ENCODE measurements at places on chromosomes 6 and 20.

GRCh38 chr6:161644521-161644920, 370.7 kb upstream of the AGPAT4 start:
- DNase-seq, result no peak

DNA sequence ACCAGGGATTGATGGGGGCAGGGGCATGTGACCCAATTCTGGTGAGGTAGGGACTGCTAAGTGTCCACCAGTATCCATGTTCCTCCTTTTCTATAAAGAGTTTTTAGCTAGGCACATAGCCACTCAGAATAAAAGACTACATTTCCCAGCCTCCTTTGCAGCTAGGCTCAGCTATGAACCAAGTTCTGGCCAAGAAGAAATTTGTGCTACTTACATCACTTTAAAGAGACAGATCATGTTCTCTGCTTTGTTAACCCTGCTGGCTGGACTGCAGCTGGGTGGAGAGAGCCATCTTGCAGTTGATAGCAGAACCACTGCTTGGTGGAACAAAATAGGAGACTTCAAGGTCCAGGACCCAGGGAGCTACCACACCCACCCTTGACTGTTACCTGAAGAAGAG, 5.3 kb upstream of the CCM2L start:
- no peak for DNase-seq

- no peak for DNase-seq
Measured at GRCh38 chr20:37379967-37380828, 34.3 kb downstream of the SRC start.

DNA sequence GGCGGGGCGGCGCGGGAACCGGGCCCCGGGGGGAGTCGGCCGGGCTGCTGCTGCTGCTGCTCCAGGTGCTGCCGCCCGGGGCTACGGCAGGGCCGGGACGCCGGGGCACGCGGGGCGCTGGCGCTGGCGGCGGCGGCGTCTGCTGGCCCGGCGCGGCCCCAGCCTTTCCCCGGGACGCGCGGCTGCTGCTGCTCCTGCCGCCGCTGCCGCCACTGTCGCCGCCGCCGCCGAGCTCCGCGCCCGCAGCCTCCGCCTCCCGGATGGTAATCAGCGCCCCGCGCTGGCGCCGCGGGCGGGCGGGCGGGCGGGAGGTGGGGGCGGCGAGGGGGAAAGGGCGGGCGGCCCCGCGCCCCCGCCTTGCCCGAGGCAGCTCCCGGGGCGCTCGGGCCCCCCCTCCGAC, 306 bp downstream of the EBF4 start:
- DNase-seq, result no peak

- no peak for DNase-seq
Measured at GRCh38 chr6:45187836-45188235, 140.3 kb upstream of the RUNX2 start.

DNA sequence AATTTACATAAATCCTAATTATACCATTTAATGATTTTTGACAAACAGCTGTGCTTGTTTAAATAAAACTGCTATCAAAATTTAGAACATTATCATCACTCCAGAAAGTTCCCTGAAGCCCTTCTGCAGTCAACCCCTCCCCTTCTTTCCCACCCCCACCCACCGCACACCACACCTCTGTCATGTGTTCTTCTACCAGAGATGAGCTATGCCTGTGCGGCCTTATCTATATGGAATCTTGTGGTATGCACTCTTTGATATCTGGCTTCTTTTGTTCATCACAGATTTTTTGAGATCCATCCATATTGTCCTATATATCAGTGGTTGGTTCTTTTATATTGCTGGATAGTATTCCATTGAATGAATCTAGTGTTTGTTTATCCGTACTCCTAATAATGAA, 7.2 kb downstream of the MYLIP start:
- no peak for DNase-seq

GRCh38 chr6:109406196-109406595, 23.9 kb upstream of the CD164 start:
- no peak for DNase-seq

DNA sequence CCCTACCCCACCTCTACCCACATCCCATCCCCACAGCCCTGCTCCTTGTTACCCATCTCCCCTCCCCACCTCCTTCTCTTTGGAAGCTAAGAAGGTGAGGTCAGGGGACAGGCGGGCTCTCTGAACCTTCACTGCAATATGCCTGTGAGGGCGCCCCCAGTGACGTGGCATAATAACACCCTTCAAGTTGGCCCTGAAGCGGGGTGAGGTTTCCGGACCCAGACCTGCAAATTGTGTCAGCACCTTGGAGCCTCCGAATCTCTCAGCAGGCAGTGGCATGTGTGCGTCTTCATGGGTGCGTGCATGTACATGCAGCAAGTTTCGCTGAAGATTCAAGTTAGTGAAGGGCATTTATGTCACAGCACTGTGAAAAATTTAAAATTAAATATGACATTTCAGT, 114.6 kb downstream of the SOBP start:
- DNase-seq, result no peak

- no peak for DNase-seq
Measured at GRCh38 chr6:98636941-98637340, 197.4 kb upstream of the POU3F2 start.

DNA sequence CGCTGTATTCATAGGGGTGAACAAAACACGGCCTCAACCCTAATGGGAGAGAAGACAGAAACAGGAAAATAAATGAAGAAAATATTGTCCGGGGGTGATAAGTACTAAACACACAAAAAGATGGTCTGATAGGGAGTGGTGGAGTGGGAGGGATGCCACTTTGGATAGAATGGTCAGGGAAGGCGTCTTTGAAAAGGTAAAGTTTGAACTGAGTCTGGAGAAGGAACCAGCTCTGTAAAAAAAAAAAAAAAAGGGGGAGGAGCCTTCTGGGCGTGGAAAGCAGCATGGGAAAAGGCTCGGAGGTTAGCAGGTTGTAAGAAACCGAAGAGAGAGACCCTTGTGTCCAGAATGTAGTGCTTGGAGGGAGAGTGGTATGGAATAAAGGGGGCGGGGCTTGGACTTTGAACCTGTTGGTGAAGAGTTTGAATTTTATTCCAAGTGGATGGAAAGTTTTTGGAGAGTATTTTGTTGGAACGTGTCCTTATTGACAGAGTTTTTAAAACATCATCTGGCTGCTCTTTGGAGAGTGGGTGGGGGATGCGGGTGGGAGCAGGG, 1.8 kb downstream of the CHMP4B start:
- peak; percentile 6 for DNase-seq

GRCh38 chr6:64497634-64498033, 862.0 kb downstream of the PHF3 start:
- no peak for DNase-seq

DNA sequence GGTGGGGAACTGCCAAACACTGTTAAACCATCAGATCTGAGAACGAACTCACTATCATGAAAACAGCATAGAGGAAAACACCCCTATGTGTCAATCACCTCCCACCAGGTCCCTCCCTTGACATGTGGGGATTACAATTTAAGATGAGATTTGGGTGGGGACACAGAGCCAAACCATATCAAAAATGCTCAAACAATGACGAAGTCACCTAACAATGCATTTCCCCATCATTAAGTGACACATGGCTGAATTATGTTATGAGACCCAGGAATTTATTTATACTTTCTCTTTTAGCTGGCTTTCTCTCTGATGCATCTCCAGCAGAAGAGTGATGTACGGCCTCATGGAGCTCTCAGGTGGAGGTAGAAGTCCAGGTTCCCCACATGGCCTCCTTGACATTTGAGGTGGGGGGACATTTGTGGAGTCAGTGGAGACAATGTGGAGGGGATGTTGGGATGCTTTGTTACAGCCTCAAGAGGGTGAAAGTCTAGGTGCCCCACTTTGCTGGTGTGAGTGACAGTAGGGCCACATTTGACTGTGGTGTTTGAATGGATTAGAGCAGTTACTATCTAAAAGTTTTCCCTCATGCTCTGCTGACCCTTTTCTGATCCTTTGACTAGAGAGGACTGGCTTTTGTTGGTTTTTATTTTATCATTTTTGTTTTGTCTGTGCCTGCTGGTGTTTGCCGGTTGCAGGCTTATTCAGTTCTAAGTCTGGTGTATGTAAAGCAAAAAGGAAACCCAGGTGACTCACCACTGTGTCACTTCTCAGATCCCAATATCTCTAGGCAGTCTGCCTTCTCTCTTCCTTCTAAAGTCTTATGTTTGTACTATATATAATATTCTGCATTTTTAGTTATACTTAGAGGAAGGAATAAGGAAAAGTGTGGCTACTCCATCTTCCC, 18.5 kb upstream of the DCBLD1 start:
- DNase-seq, result no peak

DNA sequence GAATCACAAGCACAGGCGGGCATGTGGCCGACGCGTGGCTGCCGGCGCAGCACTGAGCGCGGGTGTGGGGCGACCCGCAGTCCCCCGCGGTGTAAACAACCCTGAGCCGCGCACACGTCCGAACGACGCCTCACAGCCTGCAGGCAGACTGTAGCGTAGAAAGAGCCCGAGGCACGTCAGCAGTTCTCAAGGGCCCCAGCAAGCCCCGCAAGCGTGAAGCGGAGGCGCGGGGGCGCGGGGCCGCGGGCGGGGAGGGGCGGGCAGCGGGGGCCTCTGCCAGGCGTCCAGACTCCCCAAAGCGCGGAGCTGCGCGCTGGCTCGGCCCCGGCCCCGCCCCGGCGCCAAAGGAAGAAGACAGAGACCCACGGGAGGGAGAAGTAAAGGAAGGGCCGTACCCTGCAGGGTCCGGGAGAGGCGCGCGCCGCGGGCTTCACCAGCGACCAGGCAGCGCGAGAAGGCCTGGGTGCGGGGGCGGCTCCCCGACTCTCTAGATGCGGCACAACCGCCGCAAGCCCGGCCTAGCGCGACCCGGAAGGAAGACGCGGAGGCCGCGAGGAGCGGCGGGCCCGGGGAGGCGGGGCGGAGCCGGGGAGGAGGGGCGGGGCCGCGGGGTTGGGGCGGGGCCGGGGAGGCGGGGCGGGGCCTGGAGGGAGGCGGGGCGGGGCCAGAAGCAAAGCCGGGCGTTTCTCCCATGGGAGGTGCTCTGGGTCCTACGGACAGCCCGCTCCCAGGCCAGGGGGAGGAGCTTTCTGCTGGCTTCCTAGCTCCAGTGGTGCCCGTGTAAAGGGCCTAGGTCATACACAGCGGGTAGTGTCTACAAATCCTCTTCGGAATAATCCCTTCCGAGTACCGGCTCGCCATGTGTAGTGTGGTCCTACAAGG, at the start of gene FBXL4:
Gene FBXL4, minus strand, starts transcription at position 536 of the 882 bp plus-strand sequence. CDS start 20,958 bp downstream, outside the sequence.
- DNase-seq, result peak; percentile 69

- no peak for DNase-seq
Measured at GRCh38 chr6:82738773-82739172, 326.9 kb downstream of the UBE3D start.

GRCh38 chr6:72589096-72589495, 32.8 kb upstream of the KCNQ5 start:
- DNase-seq, result no peak

DNA sequence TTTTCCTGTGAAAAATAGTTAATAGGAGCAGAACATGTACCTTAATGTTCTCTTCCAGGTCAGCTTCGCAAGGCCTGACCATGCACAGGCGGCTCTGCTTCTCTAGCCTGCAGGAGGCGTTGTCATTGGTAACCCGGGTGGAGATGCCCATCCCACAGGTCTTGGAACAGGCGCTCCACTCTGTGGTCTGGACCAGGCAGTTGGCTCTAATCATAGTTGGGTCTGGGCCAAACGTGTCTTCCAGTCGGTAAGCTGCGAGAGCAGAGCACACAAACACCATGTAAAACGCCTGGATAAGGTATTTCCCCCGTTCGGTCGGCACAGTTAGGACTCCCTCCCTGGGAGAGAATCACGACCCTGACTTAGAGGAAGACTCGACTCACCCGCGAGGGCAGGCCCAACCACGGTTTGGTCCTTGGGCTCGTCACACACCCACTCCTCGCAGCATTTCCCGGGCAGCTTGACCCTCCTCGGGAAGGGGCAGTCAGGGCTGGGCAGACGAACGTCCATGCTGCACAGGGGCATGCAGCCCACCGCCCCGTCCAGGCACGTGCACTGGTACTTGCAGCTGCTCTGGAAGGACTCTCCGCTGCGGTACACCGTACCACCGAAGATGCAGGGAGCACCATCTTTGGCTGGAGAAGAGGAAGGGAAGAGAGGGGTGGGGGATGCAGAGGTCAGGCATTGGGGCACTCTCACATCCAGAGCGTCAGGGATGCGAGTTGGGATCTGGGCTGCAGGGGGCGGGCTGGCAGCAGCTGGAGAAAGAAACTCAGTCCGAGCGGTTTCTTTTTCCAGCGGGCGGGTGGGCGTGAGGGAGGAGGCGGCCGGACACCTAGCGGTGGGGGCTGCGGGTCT, 1.0 kb downstream of the CCN2 start:
- DNase-seq, result peak; percentile 37

- DNase-seq, result no peak
Measured at GRCh38 chr6:132194529-132194928, 206.7 kb downstream of the MOXD1 start.

- no peak for DNase-seq
Measured at GRCh38 chr20:52800734-52801627, 171.2 kb upstream of the TSHZ2 start.

DNA sequence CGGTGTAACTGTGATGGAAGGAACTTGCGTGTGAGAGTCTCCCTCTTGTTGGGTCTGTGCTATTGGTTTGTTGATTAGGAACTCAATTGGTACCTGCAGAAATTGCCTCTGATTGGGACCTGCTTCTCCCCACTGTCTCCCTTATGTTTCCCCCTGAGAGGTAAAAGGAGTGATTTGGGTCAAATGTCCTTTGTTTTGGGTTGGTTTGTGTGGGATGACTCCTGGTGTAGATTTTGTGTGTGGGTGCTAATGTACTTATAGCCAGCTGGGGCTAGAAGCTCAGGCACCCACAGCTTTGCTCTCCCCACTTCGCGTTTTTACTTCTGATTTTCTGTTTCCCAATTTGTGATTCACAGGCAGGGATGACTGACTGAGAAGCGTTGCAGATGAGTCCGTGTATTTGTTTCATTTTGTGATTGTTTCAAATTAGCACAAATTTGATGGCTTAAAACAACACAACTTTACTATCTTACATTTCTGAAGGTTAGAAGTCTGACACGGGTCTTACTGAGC, 79.1 kb downstream of the UTRN start:
- no peak for DNase-seq

GRCh38 chr6:48447251-48447650, 336.3 kb upstream of the PTCHD4 start:
- DNase-seq, result no peak

DNA sequence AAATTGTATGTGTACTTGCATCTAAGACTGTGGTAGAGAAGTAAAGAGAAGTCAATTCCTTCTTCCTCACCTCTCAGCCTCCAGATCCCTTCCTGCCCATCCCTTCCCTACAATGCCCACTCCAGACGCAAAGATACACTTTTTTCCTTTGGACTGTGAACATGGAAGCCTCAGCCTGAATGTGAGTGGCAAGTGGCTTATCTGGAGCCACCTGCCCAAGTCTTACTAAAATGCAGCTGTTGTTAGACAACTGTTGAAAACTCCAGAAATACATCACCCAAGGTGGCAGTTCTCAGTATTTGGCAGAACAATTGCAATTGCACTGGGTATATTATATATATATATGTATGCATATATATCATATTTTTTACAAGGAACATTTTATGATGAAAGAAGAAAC, 7.5 kb downstream of the VGLL2 start:
- no peak for DNase-seq

DNA sequence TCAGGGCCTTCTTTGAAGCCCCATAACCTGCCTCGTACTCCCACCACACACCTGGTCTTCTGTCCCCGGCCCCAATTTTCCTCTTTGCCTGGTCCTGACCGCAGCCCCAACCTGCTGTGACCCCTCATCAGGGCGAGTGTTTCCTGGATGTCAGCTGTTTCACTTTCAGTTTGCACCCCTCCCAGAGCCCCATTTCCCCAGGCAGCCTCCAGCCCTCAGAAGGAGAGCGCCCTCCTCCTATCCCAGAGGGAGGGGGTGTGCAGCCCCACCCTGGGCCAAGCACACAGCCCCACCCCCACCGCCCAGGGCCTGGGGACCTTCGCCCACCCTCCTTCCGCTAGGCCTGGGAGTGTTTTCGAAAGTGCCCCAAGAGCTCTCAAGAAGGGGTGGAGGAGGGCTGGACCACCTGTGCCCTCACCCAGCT, 1.5 kb downstream of the BAK1 start:
- no peak for DNase-seq

All from NCI-H2081 (cell line).